Glomerular endothelial cell (primary cell): ENCODE measurements at places on chromosomes 3 and 15. TPM values are rescaled to one million over a fixed set of nuclear protein-coding genes. Genes with fewer than 3 reads are reported as not detected.

- DNase-seq: no peak
These were observed 95.6 kb downstream of the APBA2 start for GRCh38 chr15:28981351-28981720.

DNA sequence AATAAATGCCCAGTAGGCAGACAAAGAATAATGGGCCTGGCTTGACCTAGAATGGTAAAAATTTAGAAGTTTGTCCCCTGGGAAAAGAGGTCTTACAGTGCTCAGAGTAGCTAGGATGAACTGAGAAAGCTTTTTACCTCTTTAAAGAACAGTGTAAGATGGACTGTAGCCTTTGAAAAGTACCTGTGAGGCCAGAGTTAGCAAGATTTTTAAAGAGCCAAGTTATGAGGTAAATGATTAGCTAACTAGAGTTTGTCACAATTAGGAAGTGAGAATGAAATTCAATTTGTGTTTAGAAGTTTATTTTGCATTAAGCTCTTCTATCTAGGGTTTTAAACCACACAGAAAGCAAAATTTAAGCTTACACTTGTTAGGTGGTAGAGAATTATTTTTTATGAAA lies 480.9 kb downstream of the ZIC1 start:
- DNase-seq: no peak

The MBD4 gene
- 15.0 and 18.4 TPM in 2 replicates for total RNA-seq

GRCh38 chr15:100694381-100695021 lies 92.1 kb downstream of the ASB7 start:
- DNase-seq: no peak

DNA sequence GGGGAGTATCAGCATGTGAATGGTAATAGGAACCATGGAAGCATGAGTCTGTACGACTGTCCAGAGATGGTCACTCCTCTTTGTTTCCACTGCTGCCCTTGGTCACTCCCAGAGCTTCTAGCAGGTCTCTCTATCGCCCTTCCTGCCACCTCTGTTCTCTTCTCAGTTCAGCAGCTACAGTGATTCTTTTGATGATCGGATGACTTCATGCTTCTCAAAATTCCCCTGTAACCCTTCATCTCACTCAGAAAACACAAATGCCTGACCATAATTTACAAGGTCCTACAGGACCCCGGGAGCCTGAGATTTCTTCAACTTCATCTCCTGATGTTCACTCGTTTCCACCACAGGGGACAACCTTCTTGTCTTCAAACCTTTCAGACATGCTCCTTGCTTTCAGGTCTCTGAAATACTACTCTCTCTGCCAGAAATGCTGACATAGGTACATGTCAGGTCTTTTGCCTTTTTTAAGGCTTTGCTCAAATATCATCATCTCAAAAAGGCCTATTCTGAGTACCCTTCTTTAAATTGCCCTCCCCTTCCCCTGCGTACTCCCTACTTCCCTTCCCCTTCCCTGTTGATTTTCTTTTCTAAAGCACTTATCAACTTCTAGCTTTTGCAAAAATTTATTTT lies 42.1 kb upstream of the BHLHE40 start:
- DNase-seq: no peak

The GXYLT2 gene
- total RNA-seq: 2.7 and 4.8 TPM in 2 replicates

- no peak for DNase-seq
These were observed 41.9 kb downstream of the GPD1L start for GRCh38 chr3:32148351-32148750.

The TRH gene
- total RNA-seq: not detected in 2 replicates

DNA sequence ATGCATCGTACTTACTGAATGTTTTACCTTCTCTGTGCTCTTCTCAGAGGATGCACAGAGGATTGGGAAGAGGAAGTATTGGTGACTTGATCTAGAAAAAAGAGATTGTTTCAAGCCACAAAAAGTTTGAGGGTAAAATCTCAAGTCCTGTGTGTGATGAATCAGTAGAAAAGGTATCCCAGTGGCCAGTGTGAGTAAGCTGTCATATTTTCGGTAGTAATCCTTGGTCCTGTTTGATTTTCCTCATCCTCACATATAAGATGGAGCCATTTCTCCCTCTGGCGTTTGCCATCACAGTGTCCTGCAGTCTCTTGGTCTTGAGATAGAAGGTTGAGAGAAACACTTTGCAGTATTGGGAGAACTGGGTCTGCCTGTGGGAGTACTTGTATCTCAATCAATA lies 166.8 kb downstream of the LPP start:
- no peak for DNase-seq
